Glutamatergic neuron (in vitro differentiated cells): ENCODE measurements at places on chromosomes 13 and 19. TPM values are rescaled to one million over a fixed set of nuclear protein-coding genes. Genes with fewer than 3 reads are reported as not detected.

The ZNF8 gene
- total RNA-seq = 24.8 TPM

- DNase-seq = no peak
Observed at GRCh38 chr13:67308004-67308772, 78.1 kb upstream of the PCDH9 start.

The DGKH gene
- total RNA-seq = 13.4 TPM

- no peak for DNase-seq
Observed at GRCh38 chr19:10418485-10419199, 1.7 kb upstream of the PDE4A start.

The LHB gene
- not detected for total RNA-seq

DNA sequence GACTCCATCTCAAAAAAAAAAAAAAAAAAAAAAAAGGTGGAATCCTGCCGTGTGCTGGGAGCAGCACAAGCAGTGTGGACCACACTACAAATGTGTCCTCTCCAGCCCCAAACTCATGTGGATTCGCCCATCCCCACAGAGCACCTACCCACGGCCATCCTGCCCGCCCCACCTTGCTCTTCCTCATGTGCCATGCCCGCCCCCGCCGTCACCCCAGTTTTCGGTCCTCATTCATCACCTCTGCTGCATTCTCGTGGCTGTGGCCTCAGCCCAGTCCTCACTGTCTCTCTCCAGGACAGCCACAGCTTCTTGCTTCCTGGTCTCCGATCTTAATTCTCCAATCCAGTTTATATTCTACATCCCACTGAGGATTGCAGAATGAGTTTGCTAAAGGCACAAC lies 80.0 kb upstream of the TM9SF2 start:
- no peak for DNase-seq

DNA sequence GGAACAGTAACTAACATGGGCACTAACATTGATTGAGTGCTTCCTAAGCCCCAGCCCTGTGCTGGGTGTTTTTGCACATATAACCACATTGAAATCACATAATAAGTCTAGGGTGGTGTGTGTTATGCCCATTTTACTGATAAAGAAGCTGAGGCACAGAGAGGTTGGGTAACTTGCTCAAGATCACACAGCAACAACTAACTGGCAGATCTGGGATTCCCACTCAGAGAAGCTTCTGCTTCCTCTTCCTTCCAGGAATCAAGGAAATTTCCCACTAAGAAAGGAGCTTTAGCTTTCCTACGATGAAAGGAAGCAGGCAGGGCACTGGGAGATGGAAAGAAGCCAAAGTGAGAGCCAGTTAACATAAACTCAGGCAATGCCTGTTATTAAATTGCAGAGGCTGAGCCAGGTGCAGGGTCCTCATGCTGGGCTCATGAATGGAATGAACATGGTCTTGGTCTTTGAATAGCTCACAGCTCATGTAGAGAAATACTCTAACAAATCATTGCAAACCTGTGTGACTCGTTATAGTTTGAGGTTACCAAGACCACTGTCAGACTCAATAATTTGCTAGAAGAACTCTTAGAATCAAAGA lies 10.1 kb downstream of the SSC5D start:
- DNase-seq = no peak

DNA sequence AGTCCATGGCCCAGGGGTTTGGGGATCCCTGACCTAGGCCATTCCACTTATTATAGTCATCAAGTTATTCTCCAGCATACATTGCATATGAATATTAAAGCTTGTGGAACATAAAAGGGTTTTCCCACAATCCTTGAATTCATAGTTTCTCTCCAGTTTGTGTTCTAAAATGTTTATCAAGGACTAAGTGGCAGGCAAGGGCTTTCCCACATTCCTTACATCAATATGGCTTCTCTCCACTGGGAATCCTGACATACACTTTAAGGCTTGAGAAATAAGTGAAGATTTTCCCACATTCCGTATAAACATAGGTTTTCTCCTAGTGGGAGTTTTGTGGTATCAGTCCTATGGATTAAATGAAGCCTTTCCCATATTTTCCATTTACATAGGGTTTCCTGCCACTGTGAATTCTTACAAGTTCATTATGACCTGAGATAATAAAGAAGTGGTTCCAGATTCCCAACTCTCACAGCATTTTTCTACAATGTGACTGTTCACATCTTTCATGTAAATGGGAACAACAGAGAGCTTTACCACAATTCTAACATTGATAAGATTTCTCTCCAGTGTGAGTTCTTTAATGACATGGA lies 14.5 kb downstream of the ZNF426 start:
- no peak for DNase-seq

The KLK7 gene
- not detected for total RNA-seq
